Stimulated activated CD4-positive, alpha-beta T cell treated with anti-CD3 and anti-CD28 coated beads, TNF-alpha, amount 100 ng/mL, for 24 hours (primary cell): ENCODE measurements at places on chromosomes 13 and 19.

- no peak for DNase-seq
These were observed 24.1 kb upstream of the AKAP11 start for GRCh38 chr13:42247883-42248282.

DNA sequence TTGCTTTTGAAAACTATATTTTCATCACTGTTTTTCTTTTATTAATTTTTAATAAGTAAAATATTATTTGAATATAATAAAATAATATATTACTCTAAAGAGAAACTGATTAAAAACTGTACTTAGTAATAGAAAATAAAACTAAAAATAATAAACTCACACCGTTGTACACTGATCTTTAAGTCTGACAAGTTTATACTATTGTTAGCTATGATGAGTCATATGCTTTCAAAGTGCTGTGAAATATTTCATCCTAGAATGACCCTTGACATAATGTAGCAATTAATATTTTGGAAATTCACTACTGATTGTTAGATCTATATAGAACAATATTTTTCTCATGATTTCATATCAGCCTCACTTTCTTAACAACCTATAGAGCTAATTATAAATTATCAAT, 1040.6 kb upstream of the SPRY2 start:
- DNase-seq, result no peak

- DNase-seq, result no peak
These were observed 227.4 kb downstream of the DLEU7 start for GRCh38 chr13:50616101-50616500.

DNA sequence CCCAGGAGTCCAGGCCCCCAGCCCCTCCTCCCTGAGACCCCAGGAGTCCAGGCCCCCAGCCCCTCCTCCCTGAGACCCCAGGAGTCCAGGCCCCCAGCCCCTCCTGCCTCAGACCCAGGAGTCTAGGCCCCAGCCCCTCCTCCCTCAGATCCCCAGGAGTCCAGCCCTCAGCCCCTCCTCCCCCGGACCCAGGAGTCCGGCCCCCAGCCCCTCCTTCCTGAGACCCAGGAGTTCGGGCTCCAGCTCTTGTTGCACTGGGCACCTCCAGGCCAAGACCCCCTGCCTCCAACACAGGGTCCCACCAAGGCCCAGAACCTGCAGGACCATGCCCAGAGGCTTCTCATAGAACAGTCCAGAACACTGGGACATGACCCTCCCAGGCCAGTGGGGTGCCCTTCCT, 3.8 kb downstream of the ERCC1 start:
- DNase-seq, result no peak

GRCh38 chr13:112973577-112973951, 4.5 kb downstream of the MCF2L start:
- DNase-seq, result no peak

DNA sequence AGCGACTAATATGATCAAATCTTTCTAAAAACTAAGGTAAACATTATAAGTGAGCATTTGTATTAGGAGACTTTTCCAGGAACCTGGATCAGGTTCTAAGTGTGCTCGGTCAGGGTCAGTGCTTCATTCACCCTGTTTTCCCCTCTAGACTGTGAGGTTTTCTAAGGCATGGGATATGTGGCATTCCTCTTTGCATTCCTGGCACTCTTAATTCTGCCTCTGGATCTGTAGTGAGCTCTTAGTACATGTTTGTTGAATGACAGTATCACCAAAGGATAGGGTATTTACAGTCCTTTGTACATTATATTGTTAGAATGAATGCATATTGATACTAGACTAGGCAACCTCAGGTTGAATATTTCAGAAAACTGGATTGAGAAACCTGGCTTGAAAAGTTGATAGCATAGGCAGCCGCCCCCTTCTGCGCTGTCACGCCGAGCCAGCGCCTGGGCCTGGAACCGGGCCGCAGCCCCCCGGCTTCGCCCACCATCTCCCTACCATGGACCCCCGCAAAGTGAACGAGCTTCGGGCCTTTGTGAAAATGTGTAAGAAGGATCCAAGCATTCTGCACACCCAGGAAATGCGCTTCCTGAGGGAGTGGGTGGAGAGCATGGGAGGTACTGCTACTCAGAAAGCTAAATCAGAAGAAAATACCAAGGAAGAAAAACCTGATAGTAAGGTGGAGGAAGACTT, 156.5 kb downstream of the KCNRG start:
- DNase-seq, result no peak

DNA sequence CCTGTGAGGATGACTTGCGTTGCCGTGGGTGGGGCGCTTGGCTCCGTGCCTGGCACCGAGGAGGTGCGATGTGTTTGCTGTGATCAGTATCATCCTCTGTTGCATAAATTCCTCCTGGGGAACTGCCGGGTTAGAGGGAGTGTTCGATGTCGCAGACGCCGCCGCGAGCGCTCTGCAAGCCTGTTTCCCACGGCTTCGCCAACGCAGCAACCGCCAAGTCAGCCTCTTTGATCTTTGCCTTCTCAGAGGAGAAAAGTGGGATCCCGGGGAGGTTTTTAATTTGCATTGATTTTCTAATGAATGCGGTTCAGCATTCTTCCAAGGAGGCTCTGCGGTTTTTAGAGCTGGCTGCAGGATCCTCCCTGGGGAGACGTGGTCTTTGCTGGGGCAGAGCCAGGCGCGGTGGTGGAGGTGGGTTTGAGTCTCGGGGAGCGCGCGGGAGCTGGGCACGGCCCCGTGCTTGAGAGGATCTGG, 7.6 kb downstream of the GPR32 start:
- no peak for DNase-seq

DNA sequence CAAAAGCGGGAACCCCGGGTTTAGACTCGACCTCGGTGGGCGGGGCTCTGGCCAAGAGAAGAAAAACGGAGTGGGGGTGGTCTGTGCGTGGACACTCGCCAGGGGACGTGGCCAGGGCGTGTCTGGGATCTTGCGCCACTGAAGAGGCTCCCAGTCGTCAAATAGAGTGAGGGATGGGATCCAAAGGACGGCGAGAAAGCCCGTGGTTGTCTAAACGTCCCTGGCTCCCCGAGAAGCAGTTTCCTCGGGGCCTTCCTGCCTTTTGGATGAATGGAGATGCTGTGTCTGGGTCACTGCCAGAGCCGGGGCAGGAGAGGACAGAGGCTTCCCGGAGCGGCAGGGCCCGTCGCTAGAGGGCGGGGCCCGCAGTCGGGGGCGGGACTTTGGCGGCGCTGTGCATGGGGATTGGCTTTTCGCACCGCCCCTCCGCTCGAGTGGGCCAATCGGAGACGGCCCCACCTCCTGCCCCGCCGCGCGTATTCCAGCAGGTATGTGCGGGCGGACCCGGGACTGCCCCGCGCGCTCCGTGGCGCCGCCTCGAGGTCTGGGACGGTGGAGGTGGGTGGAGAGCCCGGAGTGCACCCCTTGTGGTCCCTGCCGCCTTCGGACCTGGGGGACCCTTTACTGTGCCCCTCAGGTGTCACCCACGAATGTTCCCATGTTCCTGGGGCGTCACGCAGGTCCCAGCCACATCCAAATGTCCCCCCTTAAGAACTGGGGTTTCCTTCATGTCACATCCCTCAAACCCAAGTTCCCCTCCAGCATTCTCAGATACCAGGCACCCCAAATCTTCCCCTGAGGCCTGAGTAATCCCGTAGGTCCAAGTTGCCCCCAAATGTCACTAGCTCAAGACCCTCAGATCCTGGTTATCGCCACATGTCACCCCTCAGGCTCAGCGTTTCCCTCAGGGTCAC, 38.3 kb downstream of the ZSWIM4 start:
- DNase-seq, result peak; percentile 96

- no peak for DNase-seq
These were observed 80.5 kb upstream of the VSTM2B start for GRCh38 chr19:29445246-29445645.

GRCh38 chr13:46507981-46508380, 45.0 kb upstream of the LRCH1 start:
- DNase-seq, result no peak

DNA sequence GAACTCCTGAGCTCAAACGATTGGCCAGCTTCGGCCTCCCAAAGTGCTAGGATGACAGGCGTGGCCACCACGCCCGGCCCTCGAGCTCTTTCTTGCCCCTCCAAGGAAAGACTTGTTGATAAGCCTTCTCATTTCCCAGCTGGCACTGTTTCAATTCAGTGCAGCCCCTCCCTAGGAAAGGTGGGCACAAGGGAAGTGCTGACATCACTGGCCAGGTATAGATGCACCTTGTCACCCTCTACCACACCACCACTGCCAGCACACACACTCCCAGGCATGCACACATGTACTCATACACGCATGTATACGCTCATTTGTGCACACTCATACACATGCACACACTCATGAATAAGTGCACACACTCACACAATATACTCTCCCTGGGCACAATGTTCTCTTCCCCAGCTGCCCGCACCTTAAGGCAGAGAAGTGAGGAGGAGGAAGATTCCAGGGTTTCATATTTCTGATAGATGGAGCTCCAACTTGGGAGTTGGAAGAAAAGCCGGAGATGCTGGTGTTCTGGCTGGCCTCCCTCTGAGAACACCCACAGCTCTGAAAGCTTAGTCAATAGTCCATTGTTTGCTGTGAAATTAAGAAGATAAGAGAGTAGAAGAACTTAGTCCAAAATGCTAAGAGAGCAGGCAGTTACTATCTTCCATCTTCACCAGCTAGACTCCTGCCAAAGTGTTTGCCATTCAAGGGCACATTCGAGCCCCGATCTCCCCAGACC, 196.7 kb downstream of the FOXO1 start:
- DNase-seq, result no peak

DNA sequence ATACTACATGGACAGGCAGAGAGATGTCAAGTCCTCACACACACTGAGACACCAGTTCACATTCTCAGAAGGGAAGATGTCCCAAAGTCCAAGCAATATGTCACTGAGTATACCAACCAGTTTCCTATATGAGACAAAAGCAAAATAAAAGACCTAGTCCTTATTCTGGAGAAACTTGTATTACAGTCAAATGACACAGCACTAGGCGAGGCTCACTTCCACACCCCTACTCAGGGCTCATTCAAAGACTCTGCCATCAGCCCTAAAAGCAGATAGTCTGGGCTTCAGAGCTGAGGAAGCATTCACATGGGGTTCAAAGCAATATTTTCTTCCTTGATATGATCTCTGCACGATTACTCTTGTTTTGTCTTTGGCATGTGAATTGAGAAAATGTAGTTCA, 129.9 kb upstream of the UBL3 start:
- DNase-seq, result no peak

GRCh38 chr13:100176801-100177400, 88.0 kb downstream of the PCCA start:
- DNase-seq, result no peak

DNA sequence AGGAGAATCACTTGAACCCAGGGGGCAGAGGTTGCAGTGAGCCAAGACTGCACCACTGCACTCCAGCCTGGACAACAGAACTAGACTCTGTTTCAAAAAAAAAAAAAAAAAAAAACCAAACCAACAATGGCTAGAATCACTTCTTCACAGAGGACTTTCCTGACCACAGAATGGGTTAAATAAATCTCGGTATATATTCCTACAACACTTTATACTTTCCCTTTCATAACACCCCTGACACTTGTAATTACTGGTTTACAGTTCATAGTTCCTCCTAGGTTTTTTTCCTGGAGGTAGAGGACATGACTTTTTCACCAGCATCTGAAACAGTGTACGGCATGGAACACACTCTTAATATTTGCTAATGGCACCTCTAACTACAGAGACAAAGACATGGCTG, 31.4 kb downstream of the ZDHHC20 start:
- no peak for DNase-seq

DNA sequence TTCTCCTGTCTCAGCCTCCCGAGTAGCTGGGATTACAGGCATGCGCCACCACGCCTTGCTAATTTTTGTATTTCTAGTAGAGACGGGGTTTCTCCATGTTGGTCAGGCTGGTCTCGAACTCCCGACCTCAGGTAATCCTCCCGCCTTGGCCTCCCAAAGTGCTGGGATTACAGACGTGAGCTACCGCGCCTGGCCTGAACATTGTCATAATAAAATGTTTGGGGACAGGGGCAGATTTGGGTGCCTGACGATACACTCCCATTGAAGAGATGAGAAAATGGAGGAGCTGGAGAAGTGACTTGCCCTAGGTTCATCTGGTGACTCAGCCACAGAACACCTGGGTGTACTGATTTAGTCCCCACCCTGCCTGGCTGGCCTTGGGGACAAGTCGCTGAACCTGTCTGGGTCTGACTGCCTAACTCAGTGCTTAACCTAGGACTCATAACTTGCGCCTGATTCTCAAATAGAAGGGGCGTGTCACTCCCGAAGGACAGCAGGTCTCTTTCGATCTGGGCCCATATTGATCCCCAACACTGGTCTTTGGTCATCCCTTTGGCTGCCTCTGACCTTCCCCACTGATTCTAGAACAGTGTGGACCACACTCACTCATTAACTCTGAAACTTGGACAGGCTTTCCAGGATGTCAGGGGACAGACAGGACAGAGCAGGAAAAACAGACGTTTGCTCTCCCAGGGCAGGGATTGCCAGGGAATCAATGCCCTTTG, 7.6 kb upstream of the BICRA start:
- no peak for DNase-seq

DNA sequence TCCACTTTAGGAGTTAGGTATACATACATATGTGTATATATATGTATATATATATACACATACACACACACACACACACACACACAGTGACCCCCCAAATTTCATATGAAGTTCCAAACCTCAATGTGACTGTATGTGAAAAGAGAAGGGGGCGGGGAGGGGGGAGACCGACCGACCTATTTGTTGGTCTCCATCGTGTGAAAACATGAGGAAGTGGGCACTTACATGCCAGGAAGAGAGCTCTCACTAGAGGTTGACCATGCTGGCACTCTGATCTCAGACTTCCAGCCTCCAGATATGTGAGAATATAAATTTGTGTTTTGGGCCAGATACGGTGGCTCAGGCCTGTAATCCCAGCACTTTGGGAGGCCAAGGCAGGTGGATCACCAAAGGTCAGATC, 24.6 kb downstream of the ZNF562 start:
- DNase-seq, result no peak

DNA sequence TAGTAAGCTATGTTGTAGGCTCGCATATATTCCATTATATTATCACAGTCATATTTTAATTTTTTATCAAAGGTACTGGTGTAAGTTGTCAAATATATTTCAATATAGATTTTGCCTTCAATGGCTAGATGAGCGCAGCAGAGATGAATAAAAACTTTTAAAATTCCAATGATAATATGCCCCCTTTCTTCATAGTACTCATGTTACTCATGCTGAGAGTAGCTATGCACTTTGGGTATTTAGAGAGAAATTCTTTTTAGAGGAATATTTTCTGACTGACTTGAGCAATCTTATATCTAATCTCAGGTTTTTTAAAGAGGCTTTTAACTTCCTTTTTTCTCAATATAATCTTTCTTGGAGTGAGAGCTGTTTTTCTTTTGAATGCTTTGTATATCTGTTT, 11.4 kb downstream of the ZNF254 start:
- no peak for DNase-seq

- no peak for DNase-seq
These were observed 183.5 kb downstream of the DNAJC15 start for GRCh38 chr13:43206838-43207237.
